Vein endothelial cell (primary cell): ENCODE measurements at places on chromosomes 12 and 14. TPM values are rescaled to one million over a fixed set of nuclear protein-coding genes. Genes with fewer than 3 reads are reported as not detected.

Gene COCH
- 0.29 and 0.65 TPM in 2 replicates for total RNA-seq

Gene LRRC9
- not detected in 2 replicates for total RNA-seq

Gene DEGS2
- under 0.01 and 0.10 TPM in 2 replicates for total RNA-seq

Gene HOXC9
- total RNA-seq = under 0.01 and 0.19 TPM in 2 replicates

Gene RHOF
- total RNA-seq = 14.9 and 15.7 TPM in 2 replicates

Gene MGAT4C
- 0.10 TPM in 1 of 2 replicates, not detected in the other for total RNA-seq

Gene FAM90A1
- not detected in 2 replicates for total RNA-seq
